ENCODE measurements at places on chromosomes 6 and 20. TPM values are rescaled to one million over a fixed set of nuclear protein-coding genes. Genes with fewer than 3 reads are reported as not detected.

- DNase-seq = no peak
These were observed 8.7 kb downstream of the CHD6 start for GRCh38 chr20:41609474-41609873.

- no peak for DNase-seq
These were observed 135.5 kb upstream of the LRFN2 start for GRCh38 chr6:40722553-40723258.

DNA sequence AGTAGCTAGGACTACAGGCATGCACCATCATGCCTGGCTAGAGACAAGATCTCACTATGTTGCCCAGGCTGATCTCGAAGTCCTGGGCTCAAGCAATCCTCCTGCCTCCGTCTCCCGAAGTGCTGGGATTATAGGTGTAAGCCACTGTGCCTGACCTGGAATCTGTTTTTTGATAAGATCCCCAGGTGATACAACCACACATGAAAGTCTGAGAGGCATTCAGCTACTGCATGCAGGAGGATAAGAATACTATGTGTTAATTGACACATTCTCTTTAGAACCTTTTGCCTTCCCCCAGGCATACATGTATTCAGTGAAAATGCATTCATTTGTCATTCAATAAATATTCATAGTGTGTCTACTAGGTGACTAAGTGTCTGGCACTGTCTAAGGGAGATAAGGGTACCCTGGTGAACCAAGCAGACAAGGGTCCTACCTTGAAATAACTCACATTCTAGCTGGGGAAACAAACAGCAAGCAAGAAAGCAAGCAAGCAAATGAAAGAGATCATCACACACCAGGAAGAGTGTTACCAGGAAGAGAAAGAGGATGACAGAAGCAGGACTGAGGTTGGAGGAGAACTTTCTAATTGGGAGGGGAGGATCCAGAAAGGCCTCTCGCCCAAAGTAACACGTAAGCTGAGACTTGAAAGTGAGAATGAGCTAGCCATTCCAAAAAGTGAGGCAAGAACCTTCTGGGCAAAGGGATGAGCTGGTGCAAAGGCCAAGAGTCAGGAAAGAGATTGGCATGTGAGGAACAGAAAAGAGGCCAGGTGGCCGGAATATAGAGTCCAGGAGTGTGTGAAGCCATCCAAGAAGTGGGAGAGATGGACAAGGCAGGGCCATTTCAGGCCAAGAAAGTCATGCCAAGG is 6.5 kb downstream of the GFOD1 start:
- DNase-seq = no peak

DNA sequence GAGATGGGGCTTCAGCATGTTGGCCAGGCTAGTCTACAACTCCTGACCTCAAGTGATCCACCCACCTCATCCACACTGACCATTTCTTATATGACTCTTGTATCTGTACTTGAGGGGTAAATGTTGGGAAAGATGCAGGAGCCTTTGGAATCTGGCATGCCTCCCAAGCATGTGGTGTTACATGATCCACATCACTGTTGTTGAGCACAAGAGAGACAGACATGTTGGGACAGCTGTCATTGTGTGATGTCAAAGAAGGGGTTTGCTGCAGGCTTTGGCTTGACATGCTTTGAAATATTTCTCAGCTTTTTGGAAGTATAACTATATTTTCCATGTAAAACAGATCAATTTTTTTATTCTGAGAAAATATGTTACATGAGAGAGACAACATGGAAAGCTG is 139.9 kb downstream of the MOXD1 start:
- DNase-seq = no peak

The ARMC2 gene
- total RNA-seq = 0.78 TPM

The USP49 gene
- 2.9 TPM for total RNA-seq

The SNRNP48 gene
- 7.6 TPM for total RNA-seq

The SIRPB1 gene
- total RNA-seq = not detected

All from HT-29 (cell line).